ENCODE measurements at places on chromosomes 1 and 21.

- no peak for DNase-seq
Observed at GRCh38 chr1:60922304-60922703, 160.1 kb upstream of the NFIA start.

DNA sequence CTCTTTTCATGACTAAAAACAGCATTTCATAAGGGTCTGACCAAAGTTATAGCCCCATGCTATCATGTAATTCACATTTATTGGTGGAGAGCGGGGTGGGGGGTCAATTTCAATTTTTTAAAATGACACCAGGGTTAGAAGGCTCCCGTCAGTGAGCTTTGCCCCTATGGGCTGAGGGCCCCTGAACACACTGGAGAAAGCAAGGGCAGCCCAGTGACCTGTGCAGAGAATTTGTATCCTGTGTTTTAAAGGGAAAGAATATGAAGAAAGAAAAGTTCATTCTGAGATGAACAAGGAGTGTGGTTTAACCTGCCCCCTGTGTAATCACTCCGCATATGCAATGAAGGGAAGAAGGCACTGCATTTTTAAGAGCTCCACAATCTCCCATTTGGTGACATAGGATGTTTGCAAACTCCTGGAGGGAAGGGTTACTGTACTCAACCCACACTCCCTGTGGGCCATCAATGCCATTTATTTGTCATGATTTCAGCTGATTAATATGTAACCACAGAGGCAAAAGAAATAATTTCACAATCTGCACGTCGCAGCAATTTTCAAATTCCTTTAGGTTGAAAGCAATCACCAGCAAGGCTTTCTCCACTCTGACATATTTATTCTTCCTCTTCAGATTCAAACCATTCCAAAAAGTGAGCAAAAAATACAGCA is 95.6 kb downstream of the ZNF281 start:
- DNase-seq = no peak

GRCh38 chr1:241022366-241022765 is 334.6 kb downstream of the RGS7 start:
- no peak for DNase-seq

DNA sequence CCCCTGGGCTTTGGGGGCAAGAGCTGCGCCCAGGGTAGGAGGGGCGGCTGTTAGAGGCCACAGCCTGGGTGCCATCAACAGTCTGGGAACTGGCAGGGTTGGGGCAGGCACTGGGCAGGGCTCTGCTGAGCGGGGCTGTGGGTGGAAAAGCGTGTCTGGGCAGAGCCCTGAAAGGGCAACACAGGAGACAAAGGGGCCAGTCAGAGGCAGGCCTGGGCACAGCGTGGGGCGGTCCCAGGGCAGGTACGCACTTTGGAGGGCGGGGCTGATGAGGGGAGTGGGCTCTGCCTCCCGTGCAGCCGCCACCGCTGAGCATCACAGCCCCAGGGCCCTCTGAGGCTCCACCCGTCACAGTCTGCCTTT is 13.9 kb downstream of the CELSR2 start:
- no peak for DNase-seq

GRCh38 chr1:92399076-92399475 is 87.6 kb downstream of the GFI1 start:
- DNase-seq = peak; percentile 99

All from NB4 (cell line).